Activated CD4-positive, CD25-positive, alpha-beta regulatory T cell (primary cell): ENCODE measurements at places on chromosomes 5 and 9.

GRCh38 chr9:77945798-77946197 lies 85.8 kb downstream of the GNAQ start:
- no peak for DNase-seq

GRCh38 chr9:13603921-13604320 lies 324.4 kb upstream of the MPDZ start:
- no peak for DNase-seq

DNA sequence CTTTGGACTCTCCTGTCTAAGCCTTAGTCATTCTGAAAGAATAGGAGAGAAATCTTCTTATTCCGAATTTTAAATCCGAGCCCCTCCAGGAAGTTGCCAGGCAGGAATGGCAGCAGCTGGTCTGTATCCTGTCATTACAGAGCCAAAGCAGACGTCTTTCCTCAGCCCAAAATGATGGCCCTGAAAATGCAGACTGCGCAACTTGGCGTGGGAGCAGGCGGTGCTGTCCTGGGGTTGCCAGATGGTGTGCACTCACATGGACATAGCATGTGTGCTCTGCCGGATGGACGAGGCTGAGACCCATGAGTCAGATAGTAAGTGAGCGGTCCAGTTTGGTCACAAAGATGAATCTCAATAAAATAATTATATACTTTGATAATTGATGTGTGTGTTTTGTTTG lies 410.4 kb downstream of the KCTD16 start:
- no peak for DNase-seq

GRCh38 chr5:143129910-143130612 lies 273.4 kb downstream of the NR3C1 start:
- no peak for DNase-seq

DNA sequence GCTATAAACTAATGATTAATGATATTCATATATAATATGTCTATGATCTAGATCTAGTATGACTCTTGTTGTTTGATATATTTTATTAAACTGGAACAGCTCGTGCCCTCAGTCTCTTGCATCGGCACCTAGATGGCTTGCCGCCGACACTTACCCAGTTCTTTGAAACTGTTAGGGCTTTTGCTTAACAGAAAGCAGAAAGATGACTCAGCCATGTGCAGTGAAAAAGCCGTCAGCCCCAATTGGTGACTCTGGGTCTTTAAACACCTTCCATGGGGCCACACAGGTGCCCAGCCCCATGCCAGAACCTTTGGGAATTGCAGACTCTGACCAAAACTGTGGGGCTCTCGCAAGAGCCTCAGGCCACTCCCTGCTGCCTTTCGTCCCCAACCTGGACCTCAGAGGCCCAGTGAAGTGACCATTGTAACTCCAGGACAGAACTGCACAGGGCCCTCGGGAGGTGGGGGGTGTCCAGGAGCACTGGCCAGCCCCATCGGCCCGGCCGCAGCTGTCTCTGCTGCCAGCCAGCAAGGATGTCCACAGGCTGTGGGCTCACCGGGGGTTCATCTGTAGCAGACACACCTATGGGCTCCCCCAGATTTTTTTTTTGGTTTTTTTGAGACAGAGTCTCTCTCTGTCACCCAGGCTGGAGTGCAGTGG lies 7.8 kb downstream of the LCN10 start:
- no peak for DNase-seq

GRCh38 chr5:123965626-123966025 lies 453.6 kb downstream of the CSNK1G3 start:
- no peak for DNase-seq
